ENCODE measurements at places on chromosomes 13 and 19.

- no peak for DNase-seq
Measured at GRCh38 chr19:5253406-5254110, 87.1 kb downstream of the PTPRS start.

- DNase-seq = no peak
Measured at GRCh38 chr19:55440411-55441105, 2.5 kb downstream of the SHISA7 start.

DNA sequence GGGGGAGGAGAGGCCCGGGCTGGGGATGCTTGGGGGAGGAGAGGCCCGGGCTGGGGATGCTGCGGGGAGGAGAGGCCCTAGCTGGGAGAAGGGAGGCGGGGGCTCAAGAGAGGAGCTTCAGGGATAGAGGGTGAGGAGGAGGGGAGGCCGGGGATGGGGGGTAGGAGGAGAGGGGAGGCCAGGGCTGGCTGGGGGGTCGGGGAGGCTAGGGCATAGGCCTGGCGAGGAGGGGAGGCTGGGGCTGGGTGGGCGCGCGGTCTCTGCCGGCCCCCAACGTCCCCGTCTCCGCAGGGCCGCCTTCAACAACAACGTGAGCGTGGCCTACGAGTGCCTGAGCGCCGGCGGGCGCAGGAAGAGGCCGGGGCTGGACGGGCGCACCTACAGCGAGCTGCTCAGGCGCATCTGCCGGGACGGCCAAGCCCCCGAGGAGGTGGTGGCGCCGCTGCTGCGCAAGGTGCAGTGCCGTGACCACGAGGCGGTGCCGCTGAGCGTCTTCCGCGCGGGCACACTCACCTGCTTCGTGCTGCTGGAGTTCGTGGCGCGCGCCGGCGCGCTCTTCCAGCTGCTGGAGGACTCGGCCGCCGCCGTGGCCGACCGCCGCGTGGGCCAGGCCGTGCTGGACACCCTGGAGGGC, 11.4 kb downstream of the TPGS1 start:
- peak; percentile 42 for DNase-seq

- DNase-seq = no peak
Measured at GRCh38 chr13:86960876-86961275, 710.3 kb upstream of the SLITRK5 start.

DNA sequence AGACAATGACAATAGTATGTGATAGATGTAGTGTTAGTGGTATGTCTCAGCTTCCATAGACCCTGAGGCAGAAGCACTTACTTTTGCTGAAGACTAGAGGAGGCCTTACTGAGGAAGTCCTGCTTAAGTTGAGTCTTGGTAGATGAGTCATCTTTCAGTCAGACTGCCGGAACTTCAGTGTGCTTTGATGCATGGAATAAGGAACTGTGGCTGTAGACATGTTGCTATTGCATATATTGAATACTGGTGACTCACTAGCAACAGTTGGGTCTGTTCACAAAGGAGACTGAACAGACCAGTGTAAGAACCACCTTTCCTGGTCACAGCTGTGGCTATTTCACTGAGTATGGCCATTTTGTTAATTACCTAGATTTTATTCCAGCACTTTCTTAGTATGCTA, 1000.6 kb downstream of the OLFM4 start:
- DNase-seq = no peak

GRCh38 chr13:113759525-113760137, 605 bp downstream of the TMEM255B start:
- DNase-seq = no peak

All from effector memory CD8-positive, alpha-beta T cell (primary cell).